Right cardiac atrium (tissue), 5 donors: ENCODE measurements at places on chromosomes 6 and 20. TPM values are rescaled to one million over a fixed set of nuclear protein-coding genes. Genes with fewer than 3 reads are reported as not detected.

The HDGFL1 gene
- not detected for total RNA-seq

DNA sequence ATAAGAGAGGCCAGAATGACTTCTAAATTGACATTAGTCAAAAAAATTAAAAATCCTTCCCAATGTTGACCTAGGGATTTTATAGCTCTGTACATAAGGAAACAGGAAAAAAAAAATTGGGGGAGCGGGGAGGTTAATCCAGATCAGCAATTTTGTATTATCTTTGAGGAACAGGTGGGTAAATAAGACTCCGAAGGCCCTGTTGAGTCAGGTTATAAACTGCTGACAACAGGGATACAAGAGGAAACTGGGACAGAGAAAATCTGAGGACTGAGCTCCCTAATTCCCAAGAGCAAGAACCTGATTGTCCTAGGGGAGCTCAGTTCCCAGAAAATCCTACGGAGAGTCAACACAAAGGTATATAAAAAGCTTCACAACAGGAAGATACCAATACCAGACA is 26.8 kb upstream of the CRIP3 start:
- no peak for DNase-seq

The CNKSR3 gene
- total RNA-seq: 17.8 TPM

The RNF182 gene
- 1.2 TPM for total RNA-seq

DNA sequence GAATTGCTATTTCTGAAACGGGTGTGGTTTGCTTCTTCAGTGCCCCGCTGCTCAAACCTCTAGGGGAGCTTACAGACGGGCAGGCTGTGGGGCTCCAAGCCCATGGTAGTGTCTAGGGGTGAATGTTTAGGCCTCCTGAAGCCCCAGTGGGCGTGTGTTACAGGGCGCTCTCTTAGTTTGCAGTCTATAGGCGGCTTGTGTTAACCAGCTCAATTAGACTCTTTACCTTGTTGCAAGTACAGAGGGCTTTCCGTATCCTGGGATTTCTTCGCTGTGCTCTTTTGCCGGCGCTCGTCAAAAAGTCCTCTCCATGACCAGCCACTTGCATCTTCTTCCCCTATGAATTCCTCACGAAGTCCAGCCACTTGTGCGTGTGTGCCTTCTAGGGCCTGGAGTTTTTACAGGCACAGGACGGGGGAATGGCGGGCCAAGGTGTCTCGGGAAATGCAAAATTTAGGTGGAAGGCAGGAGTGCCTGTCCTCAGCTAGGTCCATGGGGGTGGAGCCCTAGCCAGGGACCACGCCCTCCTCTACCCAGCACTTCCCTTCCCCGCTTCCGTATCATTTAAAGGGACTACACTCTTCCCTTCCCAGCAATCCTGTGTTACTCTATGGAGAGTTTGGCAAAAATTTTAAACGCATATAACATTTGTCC is 94.5 kb downstream of the HTR1B start:
- peak; percentile 83 for DNase-seq

DNA sequence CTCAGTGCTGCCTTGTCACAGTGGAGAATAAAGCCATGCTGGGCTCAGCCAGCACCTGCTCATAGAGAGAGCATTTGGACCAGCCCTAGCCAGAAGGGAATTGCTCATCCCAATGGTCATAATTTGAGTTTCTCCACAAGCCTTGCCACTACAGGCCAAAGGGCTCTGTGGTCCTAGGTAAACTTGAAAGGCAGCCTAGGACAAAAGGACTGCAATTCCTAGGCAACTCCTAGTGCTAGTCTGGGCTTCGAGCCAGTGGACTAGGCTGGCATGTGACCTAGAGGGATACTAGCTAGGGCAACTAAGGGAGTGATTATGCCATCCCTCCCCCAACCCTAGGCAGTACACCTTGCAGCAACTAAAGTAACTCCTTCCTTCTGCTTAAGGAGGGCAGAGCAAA is 516.2 kb downstream of the BCKDHB start:
- DNase-seq: peak; percentile 42

DNA sequence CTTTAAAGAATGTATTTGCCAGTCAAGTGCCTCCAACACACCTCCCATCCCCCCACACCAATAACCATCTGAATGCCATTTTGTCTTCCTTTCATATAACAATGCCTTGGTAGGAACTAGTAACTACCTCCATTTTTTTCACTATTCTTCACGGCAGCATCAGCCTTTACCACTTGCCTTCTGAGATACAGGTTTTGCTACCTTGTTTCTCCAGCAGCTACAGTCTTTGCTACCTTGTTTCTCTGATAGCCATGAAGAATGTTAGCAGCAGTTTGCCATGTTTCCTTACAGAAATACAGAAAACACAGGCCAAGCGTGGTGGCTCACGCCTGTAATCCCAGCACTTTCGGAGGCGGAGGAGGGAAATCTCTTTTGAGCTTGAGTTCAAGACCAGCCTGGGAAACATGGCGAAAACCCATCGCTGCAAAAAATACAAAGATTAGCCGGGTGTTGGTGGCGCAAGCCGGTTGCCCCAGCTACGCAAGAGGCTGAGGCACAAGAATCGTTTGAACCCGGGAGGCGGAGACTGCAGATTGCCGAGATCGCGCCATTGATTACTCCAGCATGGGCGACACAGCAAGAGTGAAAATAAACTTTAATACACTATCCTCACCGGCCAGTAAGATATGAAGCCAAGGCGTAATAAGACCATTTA is 100.9 kb downstream of the HFE start:
- DNase-seq: no peak

The ENPP3 gene
- 0.15 TPM for total RNA-seq

The SMOC2 gene
- total RNA-seq: 6.0 TPM
